Erythroblast (primary cell): ENCODE measurements at places on chromosomes 7 and 10.

- DNase-seq: no peak
Measured at GRCh38 chr10:62924344-62924748, 108.2 kb upstream of the EGR2 start.

- DNase-seq: no peak
Measured at GRCh38 chr10:62095181-62096122, 173.2 kb downstream of the RTKN2 start.

DNA sequence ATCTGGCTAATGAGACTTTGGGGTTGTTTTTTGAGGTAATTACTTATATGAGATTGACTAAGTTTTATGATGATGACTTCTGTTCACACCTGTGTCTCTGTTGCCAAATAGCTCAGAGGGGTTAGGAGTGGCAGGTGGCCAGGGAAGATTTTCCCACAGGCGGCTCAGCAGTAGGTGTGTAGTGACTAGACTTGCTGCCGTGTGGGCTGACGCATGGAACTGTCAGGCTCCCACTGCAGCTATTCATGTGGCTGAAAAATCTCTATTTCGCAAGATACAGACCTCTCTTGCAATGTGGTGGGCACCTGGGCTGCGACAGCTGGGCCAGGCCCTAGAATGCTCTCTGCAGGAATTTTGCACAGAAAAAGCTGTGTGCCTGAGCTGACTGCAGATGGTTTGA lies 1.4 kb downstream of the CPA4 start:
- DNase-seq: no peak

- DNase-seq: no peak
Measured at GRCh38 chr10:76352300-76352699, 920.9 kb downstream of the LRMDA start.

DNA sequence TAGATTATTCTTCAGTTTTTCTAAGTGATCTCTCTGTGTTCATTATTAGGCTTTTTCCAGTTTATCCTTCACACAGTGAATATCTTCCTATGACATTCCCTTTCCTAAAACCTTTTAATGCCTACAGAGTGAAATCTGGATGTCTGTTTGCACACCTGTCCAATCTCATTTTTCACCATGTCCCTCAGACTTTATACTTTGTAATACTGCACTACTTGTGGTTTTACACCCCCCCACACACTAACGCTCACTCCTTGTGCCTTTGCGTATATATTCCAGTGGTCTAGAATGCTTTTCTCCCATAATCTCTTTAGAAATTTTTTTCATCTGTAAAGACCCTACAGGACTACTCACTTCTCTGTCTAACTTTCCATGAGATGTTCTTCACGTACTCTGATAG lies 98.2 kb downstream of the EXOC6 start:
- no peak for DNase-seq

GRCh38 chr10:35409094-35409582 lies 72.8 kb downstream of the CCNY start:
- no peak for DNase-seq

DNA sequence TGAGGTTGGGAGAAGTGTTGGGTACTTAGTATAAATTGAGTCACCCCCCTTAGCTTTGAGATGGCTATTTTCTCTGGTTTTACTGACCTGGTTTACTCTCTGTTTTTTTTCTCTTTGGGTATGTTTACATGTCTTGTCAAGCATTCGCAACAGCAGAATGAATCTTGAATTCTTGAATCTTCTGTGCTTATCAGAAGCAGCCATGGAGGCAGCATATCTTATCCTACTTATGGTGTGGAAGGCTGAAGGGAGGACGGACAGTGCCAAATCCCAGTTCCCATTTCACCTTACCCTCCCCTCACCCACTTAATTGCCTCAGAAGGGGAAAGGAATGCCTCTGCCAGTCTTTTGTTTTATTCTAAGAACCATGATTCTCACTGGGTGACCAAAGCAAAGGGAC lies 3.7 kb downstream of the SND1 start:
- peak; percentile 60 for DNase-seq

GRCh38 chr10:85666987-85667386 lies 699.6 kb downstream of the GRID1 start:
- DNase-seq: no peak

- no peak for DNase-seq
Measured at GRCh38 chr10:10642751-10643150, 374.9 kb upstream of the CELF2 start.
